HT-29 (cell line): ENCODE measurements at places on chromosomes 13 and 19. TPM values are rescaled to one million over a fixed set of nuclear protein-coding genes. Genes with fewer than 3 reads are reported as not detected.
A peak's percentile ranks its signal among the peaks of the same experiment; 100 is the strongest.

- DNase-seq, result no peak
Measured at GRCh38 chr19:54616821-54617560, 13.3 kb upstream of the LILRB1 start.

DNA sequence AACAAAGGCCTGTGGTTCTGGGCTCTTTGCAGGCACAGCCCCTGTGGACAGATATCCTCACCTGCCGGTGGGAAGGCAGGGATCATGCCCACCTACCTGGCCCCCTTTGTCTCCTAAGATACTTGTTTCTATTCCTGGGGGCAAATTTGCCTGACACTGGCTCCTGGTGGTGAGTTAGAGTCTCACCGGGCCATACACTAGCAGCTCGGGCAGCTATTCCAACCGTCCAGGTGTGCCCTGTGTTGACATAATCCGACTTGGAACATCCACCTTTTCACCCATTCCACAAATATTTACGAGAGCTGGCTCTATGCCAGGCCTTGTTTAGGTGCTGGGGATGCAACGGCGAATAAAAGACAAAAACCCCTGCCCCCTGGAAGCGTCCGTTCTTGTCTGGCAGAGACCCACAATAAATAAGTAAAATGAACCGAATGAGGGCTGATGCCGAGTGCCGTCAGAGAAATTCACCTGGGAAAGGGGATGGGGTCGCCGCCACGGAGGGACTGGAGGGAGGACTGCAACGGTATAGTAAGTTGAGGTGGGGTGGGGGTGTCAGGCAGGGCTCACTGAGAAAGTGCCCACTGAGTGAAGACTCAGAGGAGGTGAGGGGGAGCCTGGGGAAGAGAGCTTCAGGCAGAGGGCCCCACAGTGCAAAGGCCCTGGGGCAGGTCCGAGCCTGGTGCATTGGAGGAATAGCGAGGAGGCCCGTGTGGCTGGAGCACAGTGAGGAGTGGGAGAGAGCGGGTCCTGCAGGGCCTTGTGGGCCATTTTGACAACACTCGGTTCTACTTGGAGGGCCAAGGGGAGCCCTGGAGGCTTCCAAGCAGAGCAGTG, 43.2 kb upstream of the RANBP3 start:
- DNase-seq, result peak; percentile 2

DNA sequence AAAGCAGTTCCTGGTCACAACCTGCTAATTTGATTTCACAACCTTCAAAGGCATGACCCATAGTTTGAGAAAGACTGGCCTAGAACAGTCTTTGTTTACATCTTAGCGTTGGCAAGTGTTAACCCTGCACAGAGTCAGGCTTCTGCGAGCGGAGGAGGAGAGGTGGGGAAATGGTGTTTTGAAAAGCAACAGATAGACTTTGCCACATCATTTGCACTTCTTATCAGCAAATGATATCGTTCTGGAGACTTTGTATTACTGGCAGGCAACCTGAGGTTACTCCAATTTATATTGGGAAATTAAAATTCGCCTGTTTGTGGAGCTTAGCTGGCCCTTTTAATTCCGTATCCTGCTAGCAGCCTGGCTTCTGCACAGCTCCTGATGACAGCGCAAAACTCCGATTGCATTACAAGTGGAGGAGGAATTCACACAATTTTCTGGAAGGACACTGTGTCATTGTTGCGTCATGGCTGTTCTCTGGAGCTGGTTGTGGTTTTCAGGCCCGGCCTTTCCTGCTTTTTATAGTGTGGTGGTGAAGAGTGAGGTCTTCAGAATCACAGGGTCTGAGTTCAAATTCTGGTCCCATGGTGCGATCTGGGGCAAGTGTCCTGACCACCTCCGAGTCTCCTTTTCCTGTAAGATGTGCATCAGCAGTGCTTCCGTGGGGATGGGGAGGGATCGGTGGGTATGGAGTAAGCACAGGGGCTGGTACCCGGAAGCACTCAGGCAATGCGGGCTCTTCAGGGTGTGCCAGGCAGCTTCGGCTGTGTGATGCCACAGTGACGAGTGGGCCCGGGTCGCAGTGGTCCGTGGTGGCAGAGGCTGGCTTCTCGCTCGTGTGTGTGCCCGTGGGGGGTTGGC, 49.1 kb upstream of the EHD2 start:
- DNase-seq, result peak; percentile 78

DNA sequence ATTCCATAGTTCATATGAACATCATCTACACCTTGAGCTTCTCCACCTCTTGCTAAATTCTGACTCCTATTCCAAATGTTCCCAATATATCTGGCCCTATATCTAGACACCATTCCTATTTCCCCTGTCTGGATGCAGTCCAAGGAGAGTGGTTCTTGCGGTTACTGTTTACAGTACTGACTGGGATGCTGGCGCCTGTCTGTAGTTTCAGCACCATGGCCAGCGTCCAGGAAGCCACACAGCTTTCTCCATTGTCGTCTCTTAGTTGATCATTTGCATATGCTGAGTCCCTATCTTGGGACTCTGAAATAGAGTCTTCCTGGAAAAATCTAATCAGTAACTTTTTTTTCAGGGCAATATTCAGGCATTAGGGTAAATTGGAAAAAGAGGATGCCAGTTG, 14.9 kb downstream of the LAIR2 start:
- peak; percentile 88 for DNase-seq

ZNF490 gene
- total RNA-seq, result 1.6 and 2.0 TPM in 2 replicates

DNA sequence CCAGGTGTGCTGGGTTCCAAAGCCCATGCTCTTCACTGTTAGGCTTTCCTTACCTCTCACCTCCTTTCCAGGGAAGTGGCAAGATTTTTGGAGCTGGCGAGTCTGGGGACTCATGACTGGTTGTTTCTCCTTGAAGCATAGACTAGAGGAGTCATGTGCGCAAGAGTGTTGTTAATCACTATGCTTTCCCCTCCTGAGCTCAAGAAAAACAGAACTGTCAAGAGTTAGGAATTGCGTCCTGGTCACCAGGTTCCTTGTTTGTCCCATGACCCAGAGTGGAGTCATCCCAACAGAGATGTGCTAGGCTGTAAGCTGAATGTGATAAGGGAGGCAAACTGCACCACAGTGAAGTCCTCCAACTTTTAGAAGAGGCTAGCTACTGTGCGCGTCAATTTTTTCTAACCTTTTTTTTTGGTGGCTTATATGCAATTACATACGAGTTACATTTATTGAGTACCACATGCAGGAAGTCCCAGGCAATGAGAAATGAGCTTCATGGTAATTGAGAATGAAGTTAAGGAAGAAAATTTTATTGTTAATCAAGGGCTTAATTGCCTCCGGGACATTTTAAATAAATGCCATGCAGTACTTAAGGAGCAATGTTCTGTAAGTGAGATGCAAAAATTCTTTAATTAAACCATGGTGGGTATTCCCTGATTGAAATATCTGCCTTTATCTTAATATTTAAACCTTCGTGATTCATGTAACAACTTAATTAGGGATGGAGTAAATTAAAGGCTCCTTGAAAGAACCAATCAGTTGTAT, 233.9 kb downstream of the ZIC5 start:
- no peak for DNase-seq

- no peak for DNase-seq
Measured at GRCh38 chr19:8611877-8612806, 1.6 kb upstream of the ADAMTS10 start.

NCR1 gene
- total RNA-seq, result not detected in 2 replicates

DNA sequence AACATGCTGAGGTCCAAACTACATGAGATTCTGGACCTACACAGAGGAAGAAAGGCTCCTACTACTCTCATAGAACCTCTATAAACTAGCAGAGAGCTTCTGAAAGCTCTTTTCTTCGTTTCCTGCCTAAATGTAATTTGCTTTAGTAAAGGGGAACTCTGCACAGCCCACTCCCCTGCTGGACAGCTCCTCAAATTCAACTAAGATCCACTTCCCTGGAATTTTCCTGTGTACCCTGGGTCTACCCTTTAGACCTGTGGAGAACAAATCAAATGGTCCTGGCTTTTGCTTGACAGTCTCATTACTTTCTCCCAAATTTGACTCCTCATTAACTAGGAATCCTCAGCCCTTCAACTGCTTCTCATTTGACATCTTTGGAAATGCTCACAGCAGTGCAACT, 3.5 kb upstream of the DCLK1 start:
- no peak for DNase-seq

MED26 gene
- total RNA-seq, result 9.6 and 12.5 TPM in 2 replicates

- peak; percentile 89 for DNase-seq
Measured at GRCh38 chr13:104105418-104106355, 1039.5 kb upstream of the SLC10A2 start.

DNA sequence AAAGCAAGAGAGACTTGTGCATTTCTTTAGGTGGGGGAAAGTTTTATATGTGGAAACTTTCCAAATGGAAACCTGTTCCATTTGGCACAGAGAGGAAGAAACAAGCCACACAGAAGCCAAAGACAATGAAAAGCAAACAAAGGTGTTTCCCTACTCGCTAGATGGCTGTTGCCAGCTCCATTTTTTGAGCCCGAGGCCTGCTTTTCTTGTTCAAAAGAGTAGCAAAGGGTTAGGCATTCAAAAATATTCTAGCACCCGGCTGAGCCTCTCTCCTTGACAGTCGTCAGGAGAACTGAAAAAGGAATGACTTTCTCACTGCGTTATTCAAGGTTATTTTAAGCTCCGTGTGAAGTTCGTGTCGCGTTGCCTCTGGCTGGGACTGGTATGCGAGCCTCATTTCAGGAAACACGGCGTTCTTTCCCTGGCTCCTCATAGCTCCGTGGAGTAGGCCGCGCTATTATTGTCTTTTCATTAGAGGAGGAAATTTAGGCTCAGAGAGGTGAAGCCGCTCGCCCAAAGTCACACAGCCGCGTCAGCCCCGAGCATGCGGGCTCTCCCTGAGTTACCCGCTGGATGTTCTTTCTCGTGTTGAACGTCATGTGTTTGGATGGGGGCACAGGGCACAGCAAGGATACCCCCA, 7.6 kb downstream of the TRPM4 start:
- DNase-seq, result peak; percentile 49

GRCh38 chr13:99302637-99303505, 4.3 kb downstream of the GPR183 start:
- no peak for DNase-seq

- no peak for DNase-seq
Measured at GRCh38 chr19:2443116-2443784, 13.5 kb downstream of the LMNB2 start.

- DNase-seq, result no peak
Measured at GRCh38 chr13:33633701-33634545, 184.0 kb upstream of the RFC3 start.

OR10H4 gene
- not detected in 2 replicates for total RNA-seq

FSTL3 gene
- total RNA-seq, result 6.2 and 8.9 TPM in 2 replicates

- no peak for DNase-seq
Measured at GRCh38 chr19:1079566-1080111, 12.7 kb downstream of the ARHGAP45 start.
